ENCODE measurements at places on chromosomes 3 and 15.
A peak's percentile ranks its signal among the peaks of the same experiment; 100 is the strongest.

- no peak for DNase-seq
Measured at GRCh38 chr3:47441796-47442551, 33.8 kb downstream of the SCAP start.

- DNase-seq: no peak
Measured at GRCh38 chr3:57864853-57865252, 108.7 kb downstream of the SLMAP start.

- DNase-seq: no peak
Measured at GRCh38 chr15:66251065-66251789, 2.3 kb downstream of the MEGF11 start.

- DNase-seq: no peak
Measured at GRCh38 chr15:39709941-39710340, 72.7 kb downstream of the FSIP1 start.

- DNase-seq: peak; percentile 54
Measured at GRCh38 chr3:98521897-98522543, 682 bp downstream of the CLDND1 start.

GRCh38 chr15:85762756-85763127 is 32.0 kb downstream of the KLHL25 start:
- no peak for DNase-seq

DNA sequence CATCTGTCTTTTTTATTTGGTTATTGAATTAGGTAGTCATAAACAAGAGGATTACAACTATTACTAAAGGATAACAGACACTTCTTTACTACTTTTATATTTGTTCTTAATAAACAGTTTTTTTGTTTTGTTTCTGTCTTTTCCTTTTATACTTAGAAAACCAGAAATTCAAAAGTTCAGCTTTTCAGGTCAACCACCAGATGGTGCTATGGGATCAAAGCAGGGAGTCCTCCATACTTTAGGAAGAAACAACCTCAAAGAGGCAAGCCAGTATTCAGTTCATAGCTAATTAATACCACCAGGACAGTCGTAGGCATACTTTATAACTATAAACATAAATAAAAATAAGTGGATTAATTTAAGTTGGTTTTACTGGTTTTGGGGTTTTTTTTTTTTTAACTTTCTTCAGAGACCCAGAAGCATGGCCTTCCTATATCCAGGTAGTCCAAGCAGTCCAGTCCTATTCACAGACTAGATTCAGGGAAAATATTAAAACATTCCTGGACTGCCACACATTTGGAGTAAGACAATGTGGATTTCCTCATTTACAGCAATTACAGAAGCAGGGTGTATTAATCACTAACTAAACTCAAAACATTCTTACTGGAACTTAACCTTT is 16.0 kb upstream of the EID1 start:
- DNase-seq: peak; percentile 63

DNA sequence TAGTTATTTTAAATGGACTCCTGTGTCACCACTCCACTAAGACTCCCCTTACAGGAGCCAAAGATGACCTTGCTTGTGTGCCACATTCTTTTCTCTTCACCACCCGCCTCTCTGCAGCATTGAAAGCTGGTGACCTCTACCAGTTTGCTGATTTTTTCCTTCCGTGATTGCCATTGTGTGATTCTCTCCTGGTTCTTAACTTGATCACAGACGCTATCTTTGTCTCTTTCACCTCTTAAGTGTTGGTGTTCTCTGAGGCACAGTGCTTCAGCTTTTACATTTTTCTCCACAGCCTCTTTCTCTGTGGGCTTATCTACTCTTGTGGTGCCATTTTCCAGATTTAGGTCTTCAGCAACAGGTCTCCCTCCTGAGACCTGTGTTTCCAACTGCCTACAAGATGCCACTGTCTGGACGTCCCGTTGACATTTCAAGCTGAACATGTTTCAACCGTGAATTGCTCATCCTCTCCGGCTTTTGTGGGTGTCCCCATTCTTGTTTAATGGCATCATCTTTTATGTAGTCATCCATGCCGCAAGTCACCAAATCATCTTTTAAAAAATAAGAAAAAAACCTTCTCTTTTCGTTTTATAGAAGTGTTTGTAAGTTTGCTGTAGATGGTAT is 26.5 kb downstream of the IQGAP1 start:
- no peak for DNase-seq

DNA sequence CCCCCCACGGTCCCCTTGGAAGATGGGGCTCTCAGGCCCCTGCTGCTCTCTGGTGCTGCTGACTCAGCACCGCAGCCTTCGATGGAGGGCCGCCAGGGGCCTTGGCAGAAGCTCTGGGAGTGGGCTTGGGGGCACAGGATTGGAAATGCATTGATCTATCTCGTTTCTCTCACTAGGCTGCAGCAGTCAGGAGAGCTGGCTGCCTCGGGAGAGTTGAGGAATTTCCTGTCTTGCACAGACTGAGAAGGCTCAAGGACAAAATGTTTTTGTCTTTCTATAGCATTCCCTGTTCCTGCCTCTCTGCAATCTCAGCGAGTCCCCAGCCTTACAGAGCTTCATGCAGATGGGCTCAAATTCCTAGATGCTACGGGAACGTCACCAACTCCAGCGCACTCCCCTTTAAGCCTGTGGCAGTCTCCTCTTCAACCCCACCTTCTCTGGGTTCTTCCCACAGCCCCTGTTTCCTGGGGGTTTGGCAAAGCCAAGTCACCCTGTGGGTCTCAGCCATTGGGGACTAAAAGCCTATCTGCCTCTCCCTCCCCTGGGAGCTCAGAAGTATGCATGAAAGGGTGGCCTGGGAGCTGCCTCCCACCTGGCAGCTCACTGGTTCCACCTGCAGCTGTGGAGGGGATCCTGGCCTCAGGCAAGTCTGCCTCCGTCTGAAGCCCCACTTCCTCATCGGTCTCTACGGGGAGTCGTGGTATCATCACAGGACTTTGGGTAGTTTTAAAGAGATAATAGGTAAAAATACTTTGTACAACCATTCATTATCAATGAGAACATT is 127.4 kb upstream of the HACD2 start:
- no peak for DNase-seq

- peak; percentile 72 for DNase-seq
Measured at GRCh38 chr3:108835101-108835500, 12.5 kb downstream of the TRAT1 start.

DNA sequence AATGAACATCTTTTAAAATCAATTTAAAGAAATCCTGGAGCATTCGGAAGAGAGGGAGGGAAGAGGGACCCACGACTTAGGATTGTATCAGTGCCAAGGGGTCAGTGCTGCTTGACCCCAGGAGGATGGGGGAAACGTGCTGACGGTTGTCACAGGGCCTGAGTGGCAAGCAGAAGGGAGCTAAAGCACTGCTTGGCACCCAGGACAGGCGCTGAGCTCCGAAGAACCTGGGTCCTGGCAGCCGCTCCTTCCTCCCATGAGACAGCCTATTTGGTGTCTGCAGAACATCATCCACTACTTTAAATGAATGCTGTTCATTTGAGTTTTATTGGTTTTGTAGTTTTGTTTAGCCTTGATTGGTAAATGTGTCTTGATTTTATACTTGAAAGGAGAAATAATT is 54.5 kb downstream of the RGMA start:
- DNase-seq: no peak

- DNase-seq: no peak
Measured at GRCh38 chr3:14793126-14793857, 25.5 kb upstream of the FGD5 start.

DNA sequence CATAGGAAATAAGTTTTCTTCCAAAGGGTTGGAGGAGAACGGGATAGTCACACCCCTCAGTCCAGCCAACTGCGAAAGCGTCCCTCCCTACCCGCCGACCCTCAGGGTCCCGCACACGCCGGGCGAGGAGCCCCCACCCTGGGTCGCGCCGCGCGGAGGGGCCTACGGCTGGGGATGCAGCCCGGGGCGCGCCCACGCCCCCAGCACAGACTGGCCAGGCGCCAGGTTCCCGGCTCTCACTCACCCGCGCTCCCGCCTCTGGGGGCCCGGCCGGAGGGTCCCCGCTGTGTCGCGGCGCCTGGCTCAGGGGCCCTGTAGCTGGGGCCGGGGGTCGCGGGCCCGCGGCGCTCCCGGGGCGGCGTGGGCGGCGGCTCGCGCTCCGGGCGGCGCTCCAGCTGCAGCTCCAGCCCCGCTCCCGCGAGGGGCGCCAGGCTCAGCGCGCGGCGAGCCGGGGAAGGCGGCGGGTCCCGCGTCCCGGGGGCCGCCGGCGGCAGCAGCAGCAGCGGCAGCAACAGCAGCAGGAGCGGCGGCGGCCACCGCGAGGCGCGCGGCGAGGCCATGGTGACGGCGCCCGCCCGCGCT is 375 bp downstream of the HEG1 start:
- no peak for DNase-seq

- no peak for DNase-seq
Measured at GRCh38 chr15:32129815-32130214, 99.5 kb downstream of the CHRNA7 start.

GRCh38 chr15:42152196-42152920 is 4.1 kb downstream of the PLA2G4F start:
- DNase-seq: no peak

DNA sequence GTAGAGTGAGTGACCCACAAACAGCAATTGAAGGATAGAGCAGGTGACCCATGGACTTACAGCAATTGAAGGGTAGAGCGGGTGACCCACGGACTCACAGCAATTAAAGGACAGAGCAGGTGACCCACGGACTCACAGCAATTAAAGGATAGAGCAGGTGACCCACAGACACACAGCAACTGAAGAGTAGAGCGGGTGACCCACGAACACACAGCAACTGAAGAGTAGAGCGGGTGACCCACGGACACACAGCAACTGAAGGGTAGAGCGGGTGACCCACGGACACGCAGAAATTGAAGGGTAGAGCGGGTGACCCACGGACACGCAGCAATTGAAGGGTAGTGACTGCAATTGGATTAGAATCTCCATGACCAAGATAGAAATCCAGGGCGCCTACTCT is 9.8 kb upstream of the TNK2 start:
- DNase-seq: no peak

- DNase-seq: no peak
Measured at GRCh38 chr3:71568207-71568606, 15.3 kb downstream of the FOXP1 start.

- DNase-seq: peak; percentile 70
Measured at GRCh38 chr15:51649659-51650521, 27.3 kb upstream of the DMXL2 start.

DNA sequence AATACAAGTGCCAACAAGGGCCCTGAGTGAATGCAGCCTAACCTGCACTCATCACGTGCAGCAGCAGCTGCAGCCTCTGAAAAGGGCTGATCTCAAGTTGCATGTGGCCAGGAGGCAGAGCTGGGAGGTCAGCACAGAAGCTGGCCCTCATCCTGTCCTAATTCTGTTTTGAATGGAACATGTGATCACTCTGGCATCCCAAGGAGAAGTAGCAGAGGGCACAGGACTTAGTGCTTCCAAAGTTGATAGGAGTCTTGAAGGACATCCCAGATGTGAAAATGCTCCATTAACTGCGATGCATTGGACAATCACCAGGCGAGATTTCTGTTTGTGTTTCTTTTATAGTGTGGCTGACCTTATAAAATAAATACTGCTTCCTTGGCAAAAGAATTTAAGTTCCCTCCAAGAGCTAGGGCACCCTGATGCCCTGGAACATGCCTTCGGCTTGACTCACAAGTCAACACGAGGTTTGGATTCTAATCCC is 31.6 kb upstream of the STAG1 start:
- no peak for DNase-seq

DNA sequence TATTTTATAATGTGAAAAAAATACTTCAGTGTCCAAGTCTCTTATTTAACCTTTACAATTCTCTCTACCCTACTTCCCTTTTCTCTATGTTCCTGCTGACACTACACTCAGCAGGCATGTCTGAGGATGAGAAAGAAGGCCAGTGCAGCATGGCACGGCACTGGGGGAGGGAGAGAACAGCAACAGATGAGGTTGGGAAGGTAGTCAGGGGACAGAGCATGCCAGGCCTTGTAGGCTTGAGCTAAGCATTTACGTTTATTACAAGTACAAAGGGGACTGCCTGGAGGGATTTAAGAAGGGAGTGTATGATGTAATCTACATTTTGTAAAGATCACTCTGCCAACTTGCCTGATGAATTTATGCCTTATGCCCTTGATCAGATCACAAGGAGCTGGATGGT is 117.3 kb upstream of the WNT5A start:
- DNase-seq: no peak

- DNase-seq: no peak
Measured at GRCh38 chr15:62771234-62771633, 271.3 kb upstream of the TPM1 start.

DNA sequence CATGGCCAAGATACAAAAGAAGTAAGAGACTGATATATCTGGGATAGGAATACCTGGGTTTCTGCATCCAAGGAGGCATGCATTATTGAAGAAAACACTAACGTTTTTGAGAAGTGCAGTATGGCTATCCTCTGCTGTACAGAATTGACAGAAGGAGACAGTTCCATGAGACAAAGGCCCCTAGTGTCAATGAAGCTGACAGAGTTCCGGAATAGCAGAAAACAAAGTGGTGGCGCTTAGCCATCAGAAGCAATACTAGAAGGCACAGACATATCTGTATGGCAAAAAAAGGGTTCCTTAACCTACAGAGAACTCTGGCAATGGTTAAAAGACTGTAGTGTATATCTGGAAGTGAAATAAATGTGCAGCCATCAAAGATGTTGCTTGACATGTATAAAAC is 77.8 kb downstream of the VGLL3 start:
- no peak for DNase-seq

- no peak for DNase-seq
Measured at GRCh38 chr3:120098710-120099109, 4.5 kb upstream of the GSK3B start.

Data from CD4-positive, alpha-beta T cell treated with Interleukin-6 at 100 ng/mL for 8 hours (primary cell).